ENCODE measurements at places on chromosomes 13 and 19.
A peak's percentile ranks its signal among the peaks of the same experiment; 100 is the strongest.

DNA sequence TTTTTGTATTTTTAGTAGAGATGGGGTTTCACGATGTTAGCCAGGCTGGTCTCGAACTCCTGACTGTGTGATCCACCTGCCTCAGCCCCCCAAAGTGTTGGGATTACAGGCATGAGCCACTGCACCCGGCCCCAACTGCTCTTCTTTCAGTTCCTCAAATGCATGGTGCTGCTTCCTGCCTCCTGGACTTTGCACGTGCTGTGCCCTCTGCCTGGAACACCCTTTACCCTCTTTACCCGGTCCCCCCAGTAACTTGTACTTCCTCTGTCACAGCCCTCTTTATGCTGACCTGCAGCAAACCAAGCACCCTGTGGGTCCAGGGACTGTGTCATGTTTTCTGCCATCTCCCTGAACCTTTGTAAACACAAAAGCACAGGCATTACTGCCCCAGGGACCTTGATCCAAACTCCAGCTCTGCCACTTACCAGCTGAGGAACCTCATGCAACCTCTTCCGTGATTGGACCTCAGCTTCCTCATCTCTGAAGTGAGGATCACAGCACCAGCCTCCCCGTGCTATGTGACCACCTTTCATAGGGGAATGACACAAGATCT lies 3.8 kb downstream of the BLVRB start:
- DNase-seq: no peak

- no peak for DNase-seq
These were observed 512 bp upstream of the ZNF93 start for GRCh38 chr19:19900139-19900728.

DNA sequence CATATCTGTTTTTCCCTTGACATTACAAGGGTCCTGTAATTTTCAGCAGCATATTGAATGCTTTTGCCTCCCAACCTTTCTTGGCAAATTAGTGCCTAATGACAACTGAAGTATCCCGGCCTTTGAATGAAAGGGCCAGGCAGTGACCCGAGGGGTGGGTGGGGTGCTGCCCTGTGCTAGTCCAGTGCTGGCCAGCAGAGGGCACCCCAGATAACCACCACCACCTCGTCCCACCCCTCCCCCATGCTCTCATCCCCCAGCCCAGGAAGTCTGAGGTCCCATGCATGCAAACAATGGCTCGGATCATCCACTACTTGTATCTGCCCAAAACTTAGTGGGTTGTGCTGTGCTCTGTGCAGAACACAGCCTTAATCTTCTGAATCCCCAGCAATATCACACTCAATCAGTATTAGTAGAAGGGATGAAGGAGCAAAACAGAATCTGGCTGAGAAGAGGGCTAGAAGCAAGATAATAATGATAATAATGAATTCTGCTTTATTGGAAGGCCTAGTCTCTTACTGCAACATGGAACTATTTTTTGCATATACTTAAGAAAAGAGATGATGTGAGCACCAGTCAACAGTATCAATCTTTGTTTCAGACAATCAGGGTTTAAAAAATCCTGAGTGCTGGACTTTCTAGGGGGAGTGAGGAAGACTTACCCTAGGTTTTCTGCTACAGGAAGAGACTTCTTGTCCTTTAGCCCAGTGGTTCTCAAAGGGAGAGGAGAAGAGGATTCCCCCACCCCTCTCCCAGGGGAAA lies 3.8 kb downstream of the ATP12A start:
- DNase-seq: peak; percentile 7

- DNase-seq: no peak
These were observed 56.4 kb downstream of the ZDHHC20 start for GRCh38 chr13:21402586-21403307.

GRCh38 chr13:74004109-74004508 lies 130.1 kb downstream of the KLF12 start:
- no peak for DNase-seq

DNA sequence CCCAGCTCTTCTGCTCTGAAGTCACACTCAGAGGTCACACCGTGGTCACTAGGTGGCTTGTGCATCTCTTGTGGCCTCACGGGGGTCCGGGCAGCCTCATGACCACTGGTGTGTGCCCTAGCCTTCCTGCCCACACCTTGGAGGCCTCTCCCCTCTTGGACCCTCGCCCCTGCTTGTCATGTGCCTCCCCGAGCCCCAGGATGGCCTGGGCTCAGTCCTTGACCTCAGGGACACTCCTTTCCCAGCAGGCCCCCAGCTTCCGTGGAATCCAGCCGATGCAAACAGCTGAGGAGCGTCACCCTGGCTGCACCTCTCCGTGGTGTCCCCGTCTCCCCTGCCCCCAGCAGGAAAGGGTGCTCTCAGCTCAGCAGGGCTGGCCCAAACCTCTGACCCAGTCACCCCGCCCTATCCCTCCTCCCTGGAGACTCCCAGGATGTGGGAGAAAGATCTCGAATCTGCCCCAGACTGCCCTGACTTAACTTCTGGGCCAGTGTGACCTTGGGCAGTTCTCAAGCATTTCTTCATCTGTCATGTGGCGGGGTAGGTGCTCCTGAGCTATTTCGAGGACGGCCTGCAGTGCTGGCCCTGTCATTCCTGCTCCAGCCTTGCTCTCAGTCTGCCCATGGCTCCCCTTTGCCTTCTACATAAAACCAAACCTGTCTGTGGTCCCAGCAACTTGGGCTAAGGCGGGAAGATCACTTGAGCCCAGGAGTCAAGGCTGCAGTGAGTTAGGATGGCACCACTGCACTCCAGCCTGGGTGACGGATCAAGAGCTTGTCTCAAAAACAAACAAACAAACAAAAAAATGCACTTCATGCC lies 4.6 kb upstream of the SLC25A42 start:
- no peak for DNase-seq

DNA sequence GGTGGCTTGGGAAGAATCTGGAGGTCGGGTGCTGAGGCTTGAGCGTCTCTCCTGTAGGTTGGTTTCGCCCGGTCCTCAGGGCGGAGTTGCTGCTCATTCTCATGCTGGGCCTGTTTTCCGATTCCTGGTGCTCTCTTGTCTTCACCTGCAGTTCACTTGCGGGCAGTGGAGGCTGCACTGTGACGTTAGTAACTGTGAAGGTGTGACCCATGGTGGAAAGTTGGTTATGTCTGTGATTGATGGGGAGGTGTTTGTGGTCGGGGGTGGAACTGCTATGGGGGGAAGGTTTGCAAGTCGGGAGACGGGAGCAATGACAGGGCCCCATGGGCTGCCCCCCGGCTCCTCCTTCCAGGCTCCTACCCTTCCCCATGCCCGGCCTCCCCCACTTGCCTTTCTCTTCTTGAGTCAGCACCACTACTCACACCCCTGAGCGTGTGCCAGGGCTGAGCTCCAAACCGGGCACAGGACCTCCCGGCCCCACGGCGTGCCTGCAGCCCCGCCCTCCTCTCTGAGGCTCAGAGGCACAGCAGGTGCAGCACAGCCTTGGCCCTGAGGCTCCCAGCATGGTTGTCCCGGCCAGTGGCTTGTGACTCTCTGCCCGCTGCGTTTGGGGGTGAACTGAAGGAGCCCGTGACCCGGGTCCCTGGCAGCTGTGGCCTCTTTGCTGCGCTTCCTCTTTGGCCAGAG lies 79.1 kb downstream of the ATP11A start:
- no peak for DNase-seq

GRCh38 chr19:43372462-43372861 lies 19.0 kb downstream of the CD177 start:
- no peak for DNase-seq

DNA sequence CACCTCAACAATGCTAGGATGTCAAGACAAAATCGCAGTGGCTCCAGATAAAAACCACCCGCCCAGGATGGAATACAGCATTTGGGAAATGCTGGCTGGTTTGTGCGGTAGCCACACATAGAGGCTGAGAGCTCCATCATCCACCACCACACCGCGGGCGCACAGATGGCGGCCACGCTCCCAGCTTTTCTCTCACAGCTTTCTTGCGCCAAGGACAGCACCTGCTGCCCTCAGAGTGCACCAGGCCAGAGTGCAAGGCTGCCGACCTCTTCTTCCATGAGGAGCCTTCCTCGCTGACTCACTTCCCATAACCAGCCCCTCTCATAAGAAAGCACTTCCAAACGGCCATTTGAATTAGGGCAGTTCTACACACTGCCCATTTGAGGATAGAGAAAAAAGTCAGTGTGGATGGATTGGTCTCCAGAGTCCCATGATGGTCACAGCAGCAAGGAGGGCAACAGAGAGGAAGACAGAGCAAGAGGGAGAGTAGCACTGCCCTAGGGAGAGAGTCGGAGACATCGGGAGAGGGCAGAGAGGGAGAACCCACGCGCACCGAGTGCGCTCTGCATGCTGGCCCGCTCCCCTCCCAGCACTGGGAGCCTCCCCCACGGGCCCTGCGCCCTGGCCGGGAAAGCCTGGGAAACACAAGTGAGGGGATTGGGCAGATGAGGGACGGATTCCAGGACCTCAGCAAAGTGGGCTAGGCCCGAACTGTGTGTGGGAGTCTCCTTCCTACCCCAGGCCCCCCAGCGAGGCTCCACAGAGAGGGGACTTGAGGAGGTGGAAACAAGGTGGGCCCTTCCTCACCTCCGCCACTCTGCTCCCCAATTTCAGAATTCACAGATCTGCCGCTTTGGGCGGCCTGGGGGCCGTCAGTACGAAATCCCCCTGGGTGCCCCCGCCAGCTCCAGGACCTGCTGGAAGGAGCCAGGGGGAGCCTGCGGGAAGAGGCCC lies 156.9 kb downstream of the USP12 start:
- no peak for DNase-seq

DNA sequence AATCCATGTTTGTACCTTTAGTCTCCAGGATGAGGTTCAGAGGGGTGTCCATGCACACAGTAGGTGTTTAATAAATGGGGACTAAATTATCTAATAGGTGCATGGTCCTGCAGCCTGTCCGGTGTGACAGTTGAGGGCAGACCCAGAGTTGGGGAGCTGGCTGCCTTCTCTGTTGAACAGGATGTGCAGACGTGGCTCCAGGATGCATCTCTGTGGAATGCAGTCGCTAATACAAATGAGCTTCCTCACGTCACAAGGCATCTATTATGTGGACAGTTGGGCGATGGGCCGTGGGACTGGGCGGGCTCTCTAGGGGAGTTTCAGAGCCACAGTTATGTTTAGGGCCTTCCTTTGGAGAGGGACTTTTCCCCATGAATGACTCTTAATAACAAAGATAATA lies 71.0 kb downstream of the SIPA1L3 start:
- no peak for DNase-seq

DNA sequence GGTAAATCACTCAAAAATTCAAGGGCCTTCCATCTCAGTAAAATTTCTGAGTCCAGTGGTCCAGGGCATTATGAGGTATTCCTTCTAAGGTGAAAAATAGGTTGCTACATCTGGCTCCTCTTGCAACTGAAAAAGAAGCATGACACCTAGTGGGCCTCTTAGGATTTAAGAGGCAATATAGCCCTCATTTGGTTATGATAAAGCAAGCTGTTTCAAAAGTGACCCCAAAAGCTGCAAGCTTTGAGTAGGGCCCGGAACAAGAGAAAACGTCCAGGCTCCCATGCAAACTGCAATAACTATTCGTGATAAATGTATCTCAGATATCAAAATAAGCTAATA lies 1910.2 kb upstream of the PRR20A start:
- DNase-seq: no peak

DNA sequence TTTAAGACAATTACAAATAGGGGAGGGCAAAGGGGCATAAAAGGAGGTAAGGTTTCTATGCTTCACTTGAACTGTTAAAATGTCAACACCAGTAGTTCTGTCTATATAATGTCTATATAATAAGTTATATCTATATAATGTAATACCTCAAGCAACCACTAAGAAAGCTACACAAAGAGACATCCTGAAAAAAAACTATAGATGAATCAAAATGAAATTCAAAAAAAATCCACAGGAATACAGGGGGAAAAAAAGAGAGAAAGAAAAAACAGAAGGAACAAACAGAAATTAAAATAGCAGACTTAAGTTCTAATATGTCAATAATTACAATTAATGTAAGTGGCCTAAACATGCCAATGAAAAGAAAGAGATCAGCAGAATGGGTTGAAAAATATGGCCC lies 186.0 kb downstream of the KCTD15 start:
- DNase-seq: no peak

DNA sequence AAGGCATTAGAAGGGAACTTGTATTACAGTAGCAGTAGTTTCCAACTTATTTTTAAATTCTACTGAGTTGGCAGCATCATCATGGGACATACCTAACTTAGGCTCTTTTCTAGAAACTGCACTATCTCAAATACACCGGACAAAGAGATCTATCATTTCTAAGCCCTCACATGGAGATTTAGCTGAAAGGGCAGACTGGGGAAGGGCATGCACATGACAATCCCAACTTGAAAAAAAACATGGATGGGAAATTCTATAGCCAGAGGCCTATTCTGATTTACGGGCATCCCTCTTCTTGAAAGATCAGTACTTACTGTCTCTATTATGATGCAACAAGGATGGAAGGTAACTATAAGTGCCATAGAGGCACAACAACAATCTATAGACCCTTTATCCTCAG lies 1328.6 kb downstream of the UQCRFS1 start:
- no peak for DNase-seq

DNA sequence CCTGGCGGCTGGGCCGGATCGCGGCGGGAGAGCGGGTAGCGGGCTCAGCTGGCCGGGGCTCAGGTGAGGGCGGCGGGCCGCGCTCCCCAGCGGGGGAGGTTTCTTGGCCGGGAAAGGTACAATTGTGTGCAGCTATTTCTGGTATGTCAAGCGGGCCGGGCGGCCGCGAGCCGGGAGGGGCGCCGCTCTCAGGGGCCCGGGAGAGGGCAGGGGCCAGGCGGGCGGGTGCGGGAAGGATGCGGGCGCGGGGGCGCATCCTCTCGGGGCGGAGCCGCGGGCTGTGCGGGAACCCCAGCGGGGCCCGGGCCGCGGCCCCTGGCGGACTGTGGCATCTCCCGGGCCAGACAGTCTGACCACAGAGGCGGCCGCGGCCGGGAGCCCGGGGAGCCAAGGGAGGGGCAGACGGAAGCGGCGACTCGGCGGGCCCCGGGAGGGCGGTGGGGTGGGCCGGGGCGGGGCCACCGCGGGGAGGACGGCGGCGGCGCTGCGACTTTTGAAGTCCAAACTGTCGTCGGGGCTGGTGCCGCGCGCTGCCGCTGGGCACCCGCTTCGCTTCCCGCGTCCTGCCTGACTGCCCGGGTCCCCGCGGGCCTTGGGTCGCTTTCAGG lies at the start of gene LMO7:
Gene LMO7, plus strand, starts transcription at position 503 of the 608 bp plus-strand sequence. CDS start 328 bp downstream, outside the sequence.
- DNase-seq: peak; percentile 52
